ENCODE measurements at places on chromosomes 3 and 15.

GRCh38 chr3:157390713-157391515 is 45.7 kb upstream of the PTX3 start:
- no peak for DNase-seq

- DNase-seq: no peak
These were observed 25.0 kb downstream of the SCG3 start for GRCh38 chr15:51706291-51706690.

DNA sequence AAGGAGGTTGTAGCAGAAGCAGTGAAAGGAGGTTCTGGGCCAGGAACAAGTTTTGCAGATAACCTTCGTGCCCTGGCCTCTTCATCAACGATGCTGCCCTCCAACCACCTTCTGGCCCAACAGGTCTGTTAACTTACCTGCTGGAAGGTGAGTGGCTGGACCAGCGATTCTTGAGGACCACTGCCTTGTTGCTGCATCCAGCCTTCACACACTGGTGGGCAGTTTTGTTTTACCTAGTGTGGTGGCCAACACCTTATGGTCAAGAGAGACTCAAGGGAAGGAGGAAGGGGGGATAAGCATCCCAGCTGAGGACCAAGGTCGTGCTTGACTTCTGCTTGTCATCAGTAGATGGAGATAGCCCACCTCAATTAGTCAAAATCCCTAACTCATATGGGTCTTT is 7.8 kb upstream of the MAGEF1 start:
- DNase-seq: no peak

GRCh38 chr15:22243440-22244130 is 163.3 kb downstream of the OR4M2 start:
- no peak for DNase-seq

GRCh38 chr15:39302936-39303335 is 277.9 kb upstream of the THBS1 start:
- DNase-seq: no peak

DNA sequence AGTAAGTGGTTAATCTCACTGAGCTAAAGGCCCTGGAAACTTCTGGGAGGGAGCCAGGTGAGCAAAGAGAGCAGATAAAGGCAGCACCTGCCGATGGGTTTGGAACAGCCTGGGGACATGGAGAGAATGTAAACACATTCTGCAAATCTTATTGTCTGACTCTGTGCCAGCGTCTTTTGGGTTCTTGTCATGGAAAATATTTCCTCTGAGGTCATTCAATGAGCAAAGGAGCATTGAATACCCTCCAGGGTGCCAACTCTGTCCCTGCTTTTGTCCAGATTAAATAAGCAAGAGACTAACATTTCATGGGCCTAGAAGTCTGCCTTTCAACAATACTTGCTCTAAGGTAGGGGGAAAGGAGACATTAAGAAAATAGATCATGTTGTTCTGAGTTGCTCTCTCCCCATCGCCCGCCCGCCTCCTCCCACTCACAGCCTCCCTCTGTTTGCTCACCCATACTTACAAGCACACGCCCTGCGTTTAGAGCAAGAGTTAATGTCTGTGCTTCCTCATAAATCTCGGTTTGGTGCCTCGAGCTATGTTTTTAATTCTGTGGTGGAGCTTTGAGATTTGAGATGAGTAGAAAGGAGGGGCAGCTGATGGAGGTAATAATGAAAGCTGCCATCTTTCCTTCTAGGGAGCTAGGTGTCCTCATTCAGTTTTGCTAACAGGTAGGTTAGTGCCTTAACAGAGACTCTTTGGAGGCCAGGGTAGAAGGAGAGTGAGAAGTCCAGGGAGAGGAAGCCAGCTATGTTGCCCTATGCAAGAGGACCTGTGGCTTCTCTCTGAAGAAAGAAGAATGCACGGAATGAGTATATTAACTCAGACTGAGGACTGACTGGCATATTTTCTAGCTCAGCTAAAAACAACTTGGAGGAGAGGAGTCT is 132.9 kb downstream of the TPRG1 start:
- DNase-seq: peak; percentile 64

GRCh38 chr3:72606005-72606800 is 242.0 kb downstream of the SHQ1 start:
- DNase-seq: no peak

GRCh38 chr15:39270934-39271333 is 309.9 kb upstream of the THBS1 start:
- DNase-seq: no peak

DNA sequence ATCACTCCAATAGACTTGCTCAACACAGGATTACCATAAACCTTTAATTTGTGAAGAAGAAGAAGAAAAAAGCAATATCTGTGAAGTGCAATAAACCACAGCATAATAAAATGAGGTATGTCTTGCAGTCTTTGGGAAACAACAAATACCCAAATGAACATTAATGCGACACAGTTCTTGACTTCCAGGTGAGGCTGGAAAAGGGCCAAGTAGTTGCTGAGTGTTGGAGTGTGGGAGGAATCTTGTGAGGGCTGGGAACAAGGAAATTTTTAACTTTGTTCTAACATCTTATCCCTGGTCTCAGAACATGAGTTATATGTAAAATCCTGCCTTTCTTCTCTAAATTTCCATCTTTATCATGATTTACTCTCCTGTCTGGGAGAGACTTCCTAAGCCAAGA is 206.5 kb downstream of the DTWD1 start:
- DNase-seq: no peak

- DNase-seq: no peak
These were observed 3.3 kb downstream of the MSL2 start for GRCh38 chr3:136192831-136193230.

GRCh38 chr15:29053661-29054131 is 167.9 kb downstream of the APBA2 start:
- no peak for DNase-seq

- DNase-seq: no peak
These were observed 419.4 kb downstream of the GRM7 start for GRCh38 chr3:7280318-7280717.

DNA sequence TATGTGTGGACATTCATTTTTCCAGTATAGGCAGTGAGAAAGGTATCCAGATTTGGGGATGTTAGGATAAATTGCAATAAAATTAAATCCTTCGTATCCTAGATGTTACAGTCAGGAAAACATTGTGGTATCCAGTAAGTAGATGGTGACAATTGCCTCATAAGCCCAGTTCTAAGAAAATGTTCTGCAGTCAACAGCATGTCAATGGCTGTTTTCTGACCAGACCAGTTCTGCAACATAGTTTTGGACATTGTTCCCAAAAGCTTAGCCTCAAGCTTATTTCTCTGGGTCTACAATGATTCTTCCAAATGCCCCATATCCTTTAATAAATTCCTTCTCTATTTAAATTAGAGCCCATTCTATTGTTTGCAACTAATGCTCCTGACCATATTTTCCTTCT is 480.7 kb downstream of the FHIT start:
- DNase-seq: no peak

GRCh38 chr3:184556582-184557347 is 4.8 kb upstream of the EPHB3 start:
- DNase-seq: no peak

- peak; percentile 38 for DNase-seq
These were observed 127.4 kb upstream of the ABHD17C start for GRCh38 chr15:80567721-80568157.

DNA sequence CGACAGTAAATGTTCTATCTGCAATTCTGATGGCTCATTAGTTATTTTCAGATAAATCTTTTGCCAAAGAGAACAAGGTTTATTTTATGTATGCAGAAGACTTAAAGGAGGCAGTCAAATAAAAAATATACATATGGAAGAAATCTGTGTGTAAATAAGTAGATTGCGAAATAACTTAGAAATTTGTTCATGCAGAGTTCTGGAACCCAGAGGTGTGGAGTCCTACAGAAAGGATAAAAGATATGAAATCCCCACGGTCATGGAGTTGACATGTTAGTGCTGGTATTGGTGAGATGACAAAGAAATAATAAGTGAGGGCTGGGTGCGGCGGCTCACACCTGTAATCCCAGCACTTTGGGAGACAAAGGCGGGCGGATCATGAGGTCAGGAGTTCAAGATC is 111.2 kb upstream of the CFAP20DC start:
- DNase-seq: no peak

GRCh38 chr3:45574067-45574494 is 20.5 kb upstream of the LIMD1 start:
- DNase-seq: no peak

GRCh38 chr3:15456321-15456720 is 28.9 kb downstream of the EAF1 start:
- DNase-seq: no peak

DNA sequence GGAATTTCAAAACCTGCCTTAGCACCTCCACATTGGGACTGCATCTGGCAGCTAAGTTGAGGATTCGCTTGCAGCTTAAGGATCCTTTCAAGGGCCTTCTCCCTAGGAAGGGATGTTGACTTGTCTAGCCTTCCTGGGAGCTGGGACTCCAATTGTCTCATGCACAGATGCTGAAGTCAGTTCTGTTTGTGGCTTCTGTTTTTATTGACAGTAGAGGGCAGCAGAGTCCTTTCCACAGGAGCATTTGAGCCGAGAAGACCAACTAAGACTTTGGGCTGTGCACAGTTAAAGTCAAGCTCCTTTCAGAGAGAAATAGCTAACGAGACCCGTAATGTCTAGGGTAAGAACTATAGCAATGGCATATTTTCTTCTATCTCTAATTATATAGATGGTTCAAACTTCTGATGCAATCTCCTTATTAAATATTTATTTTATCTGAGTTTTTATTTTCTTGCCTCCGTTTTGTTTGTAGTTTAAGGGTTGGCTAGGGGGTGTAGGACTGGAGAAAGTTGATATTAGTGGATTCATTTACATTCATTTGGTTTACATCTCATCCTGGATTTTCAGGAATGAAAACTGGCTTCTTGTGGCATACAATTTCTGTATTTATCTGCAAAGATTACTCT is 59.7 kb upstream of the KBTBD8 start:
- peak; percentile 58 for DNase-seq

GRCh38 chr3:153159771-153160397 is 2.1 kb upstream of the RAP2B start:
- DNase-seq: no peak

- no peak for DNase-seq
These were observed 429.3 kb upstream of the THBS1 start for GRCh38 chr15:39151545-39151944.

GRCh38 chr3:38154625-38155255 is 10.6 kb upstream of the OXSR1 start:
- no peak for DNase-seq

- peak; percentile 15 for DNase-seq
These were observed 87.8 kb downstream of the C3orf85 start for GRCh38 chr3:109224333-109224732.

DNA sequence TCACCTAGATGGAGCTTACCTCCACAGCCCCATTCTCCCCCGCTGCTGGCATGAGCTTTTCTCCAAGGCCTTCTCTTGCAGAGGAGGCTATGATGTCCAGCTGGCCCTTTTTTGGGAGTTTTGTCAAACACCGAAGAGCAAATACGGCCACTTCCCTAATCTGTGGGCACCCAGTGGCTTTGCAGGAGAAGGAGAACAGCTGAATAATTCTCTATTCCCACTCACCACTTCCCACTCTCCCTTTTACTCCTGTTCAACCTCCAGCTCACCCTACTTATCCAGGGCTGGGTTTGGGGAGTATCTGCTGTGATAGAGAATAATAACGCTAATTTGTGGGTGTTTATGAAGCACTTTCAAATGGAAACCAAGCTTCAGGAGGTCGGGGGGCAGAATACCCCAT is 93.0 kb downstream of the AAGAB start:
- no peak for DNase-seq

- DNase-seq: no peak
These were observed 55.2 kb downstream of the SFMBT1 start for GRCh38 chr3:52990637-52991036.

- DNase-seq: no peak
These were observed 57.3 kb downstream of the DIPK2A start for GRCh38 chr3:144028798-144029411.

- no peak for DNase-seq
These were observed 647.6 kb upstream of the TGFBR2 start for GRCh38 chr3:29958816-29959215.

GRCh38 chr15:60928970-60929369 is 300.1 kb downstream of the RORA start:
- no peak for DNase-seq

DNA sequence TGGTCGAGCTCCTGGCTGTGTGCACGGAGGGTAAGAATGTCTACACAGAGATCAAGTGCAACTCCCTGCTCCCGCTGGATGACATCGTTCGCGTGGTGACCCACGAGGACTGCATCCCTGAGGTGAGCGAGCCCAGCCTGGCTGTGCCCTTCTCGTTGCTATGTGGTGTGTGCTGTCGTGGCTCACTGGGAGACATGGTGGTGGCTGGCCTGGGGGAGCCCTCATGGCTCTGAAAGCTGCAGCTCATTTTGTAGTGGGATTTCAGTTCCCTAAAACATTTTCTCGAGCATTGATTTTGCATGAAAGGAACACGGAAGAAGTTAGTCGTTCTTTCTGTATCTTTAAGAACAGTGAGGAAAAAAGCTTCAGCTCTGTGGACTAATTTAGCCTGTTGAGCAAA is 200.5 kb downstream of the ITPR1 start:
- DNase-seq: no peak

GRCh38 chr3:88617283-88617682 is 467.5 kb downstream of the C3orf38 start:
- no peak for DNase-seq

DNA sequence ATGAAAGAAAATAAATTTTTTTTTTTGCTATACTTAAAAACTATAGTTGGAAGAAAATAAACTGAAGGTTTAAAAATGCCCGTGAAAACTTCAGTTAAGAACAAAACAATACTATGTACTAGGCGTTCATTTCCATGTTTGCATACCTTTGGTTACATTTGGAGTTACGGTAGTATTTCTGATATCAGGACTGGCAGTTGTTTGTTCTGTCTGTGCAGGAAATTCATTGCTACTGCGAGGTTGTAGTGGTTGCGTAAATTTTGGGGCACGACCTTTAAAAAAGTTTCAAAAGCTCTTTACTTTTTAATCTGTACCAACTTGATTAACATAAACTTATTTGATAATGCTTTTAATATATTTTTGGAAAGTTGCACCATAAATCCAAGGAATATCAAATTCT is 47.9 kb downstream of the ST3GAL6 start:
- no peak for DNase-seq

- DNase-seq: no peak
These were observed 21.6 kb upstream of the ZNF280D start for GRCh38 chr15:56754772-56755370.

- peak; percentile 86 for DNase-seq
These were observed 2.4 kb upstream of the CFAP91 start for GRCh38 chr3:119700269-119700919.

- no peak for DNase-seq
These were observed at the start of gene SLC28A2 for GRCh38 chr15:45251888-45252287. Gene SLC28A2 (plus strand): TSS chr15:45252234. CDS start chr15:45253216, 982 bp downstream.

DNA sequence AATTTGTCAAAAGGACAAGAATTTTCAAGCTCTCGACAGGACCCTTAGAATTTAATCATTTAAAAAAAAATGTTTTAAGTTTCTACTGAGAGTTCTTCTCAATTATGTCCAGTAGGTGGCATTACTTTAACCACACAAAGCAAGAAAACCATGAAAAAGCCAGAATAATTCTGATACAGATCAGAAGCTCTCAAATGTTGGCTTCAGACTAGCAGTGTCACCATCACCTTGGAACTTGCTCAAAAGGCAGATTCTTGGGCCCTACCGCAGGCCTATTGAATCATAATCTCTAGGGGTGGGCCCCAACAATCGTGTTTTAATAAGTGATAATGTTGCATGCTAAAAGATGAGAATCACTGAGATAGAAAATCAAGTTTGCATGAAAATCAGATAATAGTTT is 99.5 kb upstream of the KCNMB2 start:
- DNase-seq: peak; percentile 28
